ENCODE measurements at places on chromosomes 7 and 10.

DNA sequence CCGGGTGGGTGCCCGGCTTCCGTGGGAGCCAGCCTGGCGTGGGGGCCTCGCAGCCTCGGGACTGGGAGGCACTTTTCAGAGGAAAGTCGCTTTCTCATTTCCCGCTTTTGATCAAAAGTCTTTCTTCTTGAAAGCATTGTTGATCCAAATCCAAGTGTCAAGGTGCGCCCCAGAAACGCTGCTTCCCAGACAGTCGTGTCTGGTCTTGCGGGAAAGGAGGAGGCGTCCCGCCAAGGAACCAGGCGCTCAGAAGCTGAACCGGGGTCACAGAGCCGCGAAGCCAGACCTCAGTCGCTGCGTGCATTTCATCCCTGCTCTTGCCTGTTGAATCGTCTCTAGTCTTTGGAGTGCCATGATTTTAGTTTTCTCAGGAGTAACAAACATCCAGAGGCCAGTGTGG, 1.1 kb upstream of the BNIP3 start:
- DNase-seq, result no peak

DNA sequence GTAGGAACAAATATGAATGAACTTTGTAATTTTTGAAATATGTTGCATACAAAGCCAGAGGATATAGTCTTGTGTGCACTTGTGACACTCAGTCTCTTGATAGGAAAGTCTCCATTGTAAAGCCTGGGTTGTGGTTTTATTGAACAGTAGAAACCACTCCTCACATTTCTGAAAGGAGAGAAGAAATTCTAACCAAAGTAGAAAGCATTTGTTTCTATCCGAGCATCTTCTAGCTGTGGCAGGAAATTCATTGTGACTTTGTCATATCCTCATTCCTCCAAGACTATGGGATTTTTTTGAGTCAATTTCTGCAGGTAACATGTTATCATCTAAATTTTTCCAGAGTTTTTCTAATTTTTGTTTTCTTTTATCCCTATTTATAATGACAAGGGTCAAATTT, 55.5 kb upstream of the NCF1 start:
- no peak for DNase-seq

GRCh38 chr10:69372126-69372980, 44.4 kb downstream of the TACR2 start:
- no peak for DNase-seq

DNA sequence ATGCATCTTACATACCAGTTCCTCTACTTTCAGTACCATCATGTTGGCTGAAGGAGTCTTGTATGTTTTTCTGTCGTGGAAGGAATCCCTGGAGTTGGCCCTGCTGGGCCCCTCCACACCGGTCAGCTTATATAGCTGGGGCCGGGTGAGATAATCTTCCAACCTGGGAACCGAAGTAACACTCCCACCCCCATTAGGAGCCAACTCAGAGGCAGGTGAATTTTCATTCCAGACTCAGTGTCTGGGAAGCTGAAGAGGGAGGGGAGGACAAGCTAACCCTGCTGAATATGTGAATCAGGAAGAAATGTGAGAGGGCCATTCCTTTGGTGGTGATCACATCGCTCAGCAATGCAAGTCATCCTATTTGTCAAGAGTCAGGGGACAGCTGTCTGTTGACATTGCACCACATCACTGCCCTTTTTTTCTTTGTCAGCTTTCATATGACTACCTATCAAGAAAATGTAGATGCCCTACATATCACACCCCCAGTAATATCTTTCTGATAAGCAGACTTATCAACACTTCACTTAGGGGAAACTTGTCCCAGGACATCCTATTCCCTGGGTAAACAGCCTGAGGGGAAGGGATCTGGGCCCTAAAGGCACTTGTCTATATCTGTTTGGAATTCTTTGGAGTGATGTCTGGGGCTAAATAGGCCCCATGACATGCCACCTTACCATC, at the start of gene ANKRD1:
TSS of gene ANKRD1 (minus strand) at position 102 of the 681 bp plus-strand sequence. CDS start at position 42, 60 bp downstream.
- no peak for DNase-seq

GRCh38 chr10:71797533-71798307, 24.4 kb upstream of the VSIR start:
- no peak for DNase-seq

DNA sequence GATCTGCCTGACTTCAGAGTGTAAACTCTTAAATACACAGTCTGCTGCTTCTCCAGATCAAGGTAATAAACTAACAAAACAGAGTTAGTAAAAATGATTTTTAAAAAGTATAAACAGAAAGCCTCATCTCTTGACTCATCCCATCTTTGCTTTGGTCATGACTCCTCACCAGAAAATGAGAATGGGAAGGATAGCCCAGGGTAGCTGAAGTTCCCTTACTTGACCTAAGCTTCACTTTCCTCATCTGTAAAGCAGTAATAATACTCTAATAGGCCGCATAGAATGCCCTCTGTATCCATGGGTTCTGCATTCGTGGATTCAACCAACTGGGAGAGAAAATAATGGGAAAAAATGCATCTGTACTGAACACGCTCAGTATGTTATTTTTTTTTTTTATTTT, 11.3 kb upstream of the SLC25A28 start:
- DNase-seq, result no peak

DNA sequence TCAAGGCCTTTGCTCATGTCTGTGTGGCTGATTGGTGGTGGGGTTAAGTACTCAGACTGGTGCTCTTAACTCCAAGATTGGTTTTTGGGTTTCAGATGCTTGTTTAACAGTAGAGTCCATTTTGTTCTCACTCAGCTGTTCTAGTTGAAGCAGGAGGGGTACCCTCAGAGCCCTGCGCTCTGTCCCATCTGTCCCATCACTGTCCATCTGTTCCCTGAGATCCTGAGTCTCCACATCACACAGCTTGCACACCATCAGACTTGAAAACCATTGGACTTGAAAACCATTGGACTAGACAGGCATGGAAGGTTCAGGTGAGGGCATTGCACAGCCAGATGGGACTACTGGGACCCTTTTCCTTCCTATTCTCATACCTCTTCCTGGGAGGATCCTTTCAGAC, 39.3 kb downstream of the TMEM178B start:
- no peak for DNase-seq
